GM12892 (cell line): ENCODE measurements at places on chromosomes 1 and 21.

DNA sequence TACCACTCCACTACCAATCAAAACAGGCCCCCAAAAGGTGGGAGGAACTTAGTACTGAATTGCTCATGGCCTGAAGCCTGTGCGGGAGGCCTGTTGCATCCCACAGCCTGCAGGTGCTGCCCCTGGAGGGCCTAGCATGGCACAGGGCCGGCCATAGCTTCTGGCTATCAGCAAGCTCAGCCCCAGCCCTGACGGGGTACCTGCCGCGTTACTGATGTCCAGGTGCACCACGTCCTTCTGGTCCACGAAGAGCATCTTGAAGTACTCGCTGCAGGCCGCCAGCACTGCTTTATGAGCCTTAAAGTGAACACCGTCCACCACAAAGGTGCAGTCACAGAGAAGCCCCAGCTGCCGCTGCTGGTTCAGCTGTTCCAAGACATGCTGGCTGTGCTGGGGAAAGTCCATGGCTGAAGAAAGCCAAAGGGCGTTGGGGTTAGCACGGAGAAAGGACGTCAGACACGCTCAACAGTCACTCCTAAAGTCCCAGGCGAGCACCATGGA lies 27.8 kb downstream of the ZBTB17 start:
- DNase-seq: no peak

GRCh38 chr1:228158151-228159007 lies 7.2 kb upstream of the IBA57 start:
- DNase-seq: no peak

DNA sequence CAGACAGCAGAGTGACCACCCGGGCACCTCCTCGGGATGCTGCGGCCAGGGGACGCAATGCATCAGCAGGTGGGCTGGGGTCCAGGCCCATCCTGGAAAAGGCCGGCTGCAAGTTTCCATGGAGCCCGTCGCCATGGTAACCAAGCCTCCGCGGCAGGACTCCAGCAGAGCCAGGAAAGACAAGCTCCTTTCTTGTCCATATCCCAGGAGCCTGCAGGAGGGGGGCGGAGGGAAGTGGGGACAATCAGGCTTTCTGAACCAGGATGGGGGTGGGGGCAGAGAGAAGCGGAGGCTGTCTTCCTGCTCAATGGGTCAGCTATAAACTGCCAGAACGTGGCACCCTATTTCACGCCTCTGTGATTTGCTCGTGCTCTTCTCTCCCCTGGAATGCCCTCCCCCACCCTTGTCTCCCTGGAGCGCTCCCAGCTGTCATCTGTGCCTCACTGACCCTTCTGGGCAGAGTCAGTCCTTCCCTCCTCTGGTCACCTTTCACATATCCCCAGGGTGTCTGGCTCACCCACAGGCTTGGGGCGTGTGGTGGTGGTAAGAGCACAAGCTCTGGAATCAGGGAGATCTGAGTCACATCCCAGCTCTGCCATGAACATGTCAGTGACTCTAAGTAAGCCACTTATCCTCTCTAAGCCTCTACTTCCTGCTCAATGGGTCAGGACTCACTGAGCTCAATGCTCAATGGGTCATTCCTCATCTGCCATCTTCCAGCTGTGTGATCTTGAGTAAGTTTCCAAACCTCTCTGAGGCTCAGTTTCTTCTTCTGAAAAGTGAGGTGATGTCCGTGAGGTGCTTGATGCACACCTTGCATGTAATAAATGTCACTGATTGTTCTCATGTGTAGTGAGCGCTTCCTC lies 58.9 kb upstream of the LAPTM5 start:
- no peak for DNase-seq

DNA sequence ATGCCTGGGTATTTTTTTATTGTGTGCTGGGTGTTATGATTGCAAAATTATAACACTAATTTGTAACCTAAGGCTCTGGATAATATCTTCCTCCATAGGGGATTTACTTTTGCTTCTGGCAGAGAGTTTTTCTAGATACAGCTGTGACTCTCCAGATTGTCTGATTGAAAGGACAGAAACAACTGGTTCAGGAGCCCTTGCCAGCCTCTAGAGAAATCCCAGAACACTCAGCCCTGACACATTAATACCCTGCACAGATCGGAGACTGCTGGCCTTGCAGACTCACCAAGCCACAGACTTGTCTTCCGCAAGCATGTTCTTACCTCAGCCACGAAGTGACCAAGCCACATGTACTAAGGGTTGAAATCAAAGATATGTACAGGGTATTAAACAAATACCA lies 10.7 kb downstream of the C1orf146 start:
- no peak for DNase-seq

- no peak for DNase-seq
Measured at GRCh38 chr21:18759267-18759666, 355.7 kb upstream of the TMPRSS15 start.

GRCh38 chr21:40143822-40144525 lies 276.7 kb downstream of the PCP4 start:
- no peak for DNase-seq

- no peak for DNase-seq
Measured at GRCh38 chr1:96238426-96238825, 483.2 kb upstream of the PTBP2 start.

DNA sequence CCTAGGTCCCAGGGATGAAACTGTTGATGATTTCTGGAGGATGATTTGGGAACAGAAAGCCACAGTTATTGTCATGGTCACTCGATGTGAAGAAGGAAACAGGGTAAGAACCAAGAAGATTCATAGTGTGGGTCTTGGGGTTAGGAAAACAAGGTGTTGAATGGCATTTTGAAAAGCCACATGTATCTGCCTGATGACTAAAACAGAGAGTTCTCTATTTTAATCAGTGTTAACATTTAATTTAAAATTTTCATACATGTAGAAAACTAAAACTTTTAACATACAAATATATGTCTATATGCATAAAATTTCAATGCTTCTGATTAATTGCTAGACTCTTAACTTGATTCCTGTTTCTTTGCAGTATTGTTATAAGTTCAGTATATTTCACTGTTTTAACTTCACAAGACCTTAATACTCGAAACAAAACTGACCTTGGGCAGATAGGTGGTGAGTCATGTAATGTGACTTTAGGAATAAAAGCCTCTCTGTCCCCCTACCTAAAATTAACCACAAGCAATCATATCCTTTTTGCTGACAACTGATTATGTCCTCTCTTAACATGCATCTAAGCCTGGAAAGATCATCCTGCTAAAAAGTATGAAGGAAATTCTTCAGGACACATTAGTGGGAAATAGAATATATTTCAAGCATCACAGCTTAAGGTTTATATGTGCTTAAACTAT lies 95.6 kb downstream of the PTPRC start:
- no peak for DNase-seq

DNA sequence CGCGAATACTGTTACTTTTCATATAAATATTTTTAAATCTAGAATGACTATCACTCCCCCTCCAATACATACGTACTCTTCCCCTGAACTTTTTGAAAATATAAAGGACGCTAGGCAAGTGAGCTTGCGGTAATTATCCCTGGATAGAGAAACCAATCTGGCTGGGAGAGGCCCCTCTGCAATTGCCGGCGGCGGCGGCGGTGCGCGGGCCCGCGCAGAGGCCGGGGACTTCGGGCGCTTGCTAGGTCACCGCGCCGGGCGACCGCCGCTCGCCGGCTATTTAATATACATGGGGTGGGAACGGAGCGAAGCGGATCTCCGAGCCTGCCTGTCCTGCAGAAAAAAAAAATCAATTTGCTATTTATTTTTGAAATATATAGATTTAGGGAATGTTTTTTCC lies 416.3 kb upstream of the ESRRG start:
- DNase-seq: no peak

- DNase-seq: no peak
Measured at GRCh38 chr1:177615251-177615650, 354.6 kb downstream of the SEC16B start.

GRCh38 chr1:18032172-18032859 lies 75.3 kb upstream of the IGSF21 start:
- no peak for DNase-seq

DNA sequence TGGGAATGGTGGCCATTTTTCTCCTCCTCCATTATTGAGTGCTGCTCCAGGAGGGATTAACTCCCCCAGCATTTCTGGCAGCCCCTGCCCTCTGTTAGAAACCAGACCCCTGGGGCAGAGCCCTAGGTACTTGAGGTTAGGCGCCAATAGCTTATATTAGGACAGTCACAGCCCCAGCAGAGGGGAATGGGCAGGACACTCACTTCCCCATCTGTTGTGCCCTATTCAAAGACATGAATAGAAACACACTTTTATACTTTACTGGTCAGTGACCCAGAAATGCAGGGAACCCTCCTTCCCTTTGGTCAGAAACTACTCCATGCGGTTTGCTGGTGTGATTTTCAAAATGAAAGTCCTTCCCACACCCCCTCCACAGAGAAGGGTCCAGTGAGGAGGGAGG lies 267.7 kb downstream of the PTBP2 start:
- DNase-seq: no peak

GRCh38 chr1:153465811-153466636 lies 5.6 kb upstream of the S100A7 start:
- peak; percentile 53 for DNase-seq

DNA sequence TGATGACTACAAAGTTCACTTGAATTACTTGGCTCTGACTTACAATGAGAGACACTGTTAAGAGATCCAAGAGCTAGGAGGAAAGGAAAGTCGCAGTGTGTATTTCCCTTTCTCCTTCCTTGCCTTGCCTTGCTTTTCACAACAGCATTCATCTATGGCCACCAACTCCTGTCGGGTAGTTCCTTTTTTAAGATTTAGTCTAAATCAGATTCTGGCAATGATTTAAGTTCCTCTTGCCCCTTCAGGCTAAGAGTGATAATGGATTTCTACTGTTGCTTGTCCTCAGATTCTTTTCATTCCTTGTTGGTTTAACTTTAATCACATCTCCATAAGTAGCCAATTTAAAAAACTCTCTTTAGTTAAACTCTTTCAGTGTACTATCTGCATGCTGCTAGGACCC lies 91.9 kb downstream of the GTF2B start:
- DNase-seq: no peak

- no peak for DNase-seq
Measured at GRCh38 chr1:225049594-225049993, 120.1 kb downstream of the DNAH14 start.

DNA sequence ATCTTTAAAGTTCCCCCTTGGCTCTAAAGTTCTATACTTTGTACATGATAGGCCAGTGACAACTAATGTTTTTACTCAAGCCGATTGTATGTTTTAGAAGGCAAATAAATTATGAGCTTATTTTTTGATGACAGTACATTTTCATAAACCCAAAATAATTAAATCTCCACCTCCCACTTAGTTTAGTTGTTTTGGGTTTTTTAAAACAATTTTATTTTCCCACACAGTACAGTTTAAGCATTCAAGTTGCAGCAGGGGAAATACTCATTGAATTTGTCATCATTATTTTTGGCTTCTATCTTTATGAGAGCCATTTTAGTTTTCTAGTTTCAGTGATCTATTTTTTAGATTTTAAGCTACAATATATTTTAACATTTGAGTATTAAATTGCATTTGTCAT lies 93.6 kb downstream of the OLFML2B start:
- DNase-seq: no peak

- no peak for DNase-seq
Measured at GRCh38 chr1:7475691-7476090, 295.4 kb upstream of the VAMP3 start.

DNA sequence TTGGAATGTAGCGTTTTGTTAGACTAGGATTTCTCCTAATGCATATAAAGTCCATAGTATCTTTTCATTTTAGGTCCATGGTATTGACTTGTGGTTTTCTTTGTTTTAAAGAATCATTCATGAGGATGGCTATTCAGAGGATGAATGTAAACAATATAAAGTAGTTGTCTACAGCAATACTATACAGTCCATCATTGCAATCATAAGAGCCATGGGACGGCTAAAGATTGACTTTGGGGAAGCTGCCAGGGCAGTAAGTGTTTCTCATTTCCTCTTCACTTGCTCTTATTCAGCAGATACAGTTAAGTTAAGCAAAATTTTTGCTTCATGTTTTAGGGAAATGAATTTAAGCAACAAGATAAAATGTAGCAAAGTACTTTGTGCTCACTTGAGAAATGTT lies 25.4 kb downstream of the GNAI3 start:
- DNase-seq: no peak

DNA sequence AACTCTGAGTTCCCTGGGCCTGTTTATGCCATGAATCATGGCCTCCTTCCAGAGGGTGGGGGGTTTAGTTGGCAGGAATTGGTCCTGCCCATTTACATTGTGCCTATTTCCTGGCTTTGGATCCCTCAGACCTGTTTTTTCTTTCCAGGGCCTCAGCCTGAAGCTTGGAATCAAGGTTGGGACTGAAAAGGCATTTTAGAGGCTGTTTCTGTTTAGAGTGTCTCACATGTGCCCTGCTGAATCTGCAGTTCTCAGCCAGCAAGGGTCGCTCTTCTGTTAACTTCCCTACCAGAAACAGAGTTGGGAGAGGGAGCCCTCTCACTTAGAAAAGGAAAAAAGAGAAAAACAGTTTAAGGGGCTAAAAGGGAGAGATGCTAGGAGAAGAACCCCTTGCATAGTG lies 191.1 kb downstream of the PTPRC start:
- DNase-seq: no peak

GRCh38 chr1:39196244-39197215 lies 8.0 kb upstream of the MACF1 start:
- DNase-seq: peak; percentile 43

GRCh38 chr1:43622901-43623780 lies 26.8 kb upstream of the KDM4A start:
- DNase-seq: no peak

GRCh38 chr1:168396508-168396907 lies 115.8 kb downstream of the TBX19 start:
- DNase-seq: no peak

DNA sequence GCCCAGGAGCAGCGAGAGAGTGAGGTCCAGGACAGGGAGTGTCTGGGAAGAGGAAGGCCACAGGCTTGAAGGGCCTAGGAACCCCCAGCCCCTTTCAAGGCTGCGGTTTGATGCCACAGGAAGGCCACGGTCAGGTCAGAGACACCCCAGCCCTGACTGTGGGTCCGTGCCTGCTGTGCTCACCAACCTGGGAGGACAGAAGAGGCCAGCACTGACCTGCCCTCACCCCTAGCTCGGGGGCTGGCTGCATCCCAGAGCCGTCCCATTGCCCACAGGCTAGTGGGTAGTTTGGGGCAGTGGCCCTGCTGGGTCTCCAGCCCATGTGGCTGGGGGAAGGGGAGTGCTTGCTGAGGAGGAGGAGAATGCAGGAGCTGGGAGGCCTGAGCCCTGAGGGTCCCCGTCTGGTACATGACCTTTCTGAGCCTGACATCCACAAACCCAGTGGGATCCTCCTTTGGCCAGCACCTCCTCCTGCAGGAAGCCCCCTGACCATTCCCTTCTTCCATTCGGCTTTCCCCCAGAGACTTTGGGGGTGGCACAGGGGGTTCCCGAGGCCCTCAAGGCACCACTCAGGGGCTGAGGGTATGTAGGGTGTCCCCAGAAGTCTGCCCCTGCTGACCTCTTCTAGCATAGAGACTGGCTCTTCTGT lies 54.3 kb downstream of the WNT9A start:
- no peak for DNase-seq

GRCh38 chr1:115068826-115069585 lies 20.3 kb downstream of the TSPAN2 start:
- DNase-seq: no peak

- DNase-seq: no peak
Measured at GRCh38 chr1:206591226-206591625, 21.0 kb downstream of the EIF2D start.
